Ascending aorta (tissue), 2 donors: ENCODE measurements at places on chromosomes 3 and 15.
A peak's percentile ranks its signal among the peaks of the same experiment; 100 is the strongest.

DNA sequence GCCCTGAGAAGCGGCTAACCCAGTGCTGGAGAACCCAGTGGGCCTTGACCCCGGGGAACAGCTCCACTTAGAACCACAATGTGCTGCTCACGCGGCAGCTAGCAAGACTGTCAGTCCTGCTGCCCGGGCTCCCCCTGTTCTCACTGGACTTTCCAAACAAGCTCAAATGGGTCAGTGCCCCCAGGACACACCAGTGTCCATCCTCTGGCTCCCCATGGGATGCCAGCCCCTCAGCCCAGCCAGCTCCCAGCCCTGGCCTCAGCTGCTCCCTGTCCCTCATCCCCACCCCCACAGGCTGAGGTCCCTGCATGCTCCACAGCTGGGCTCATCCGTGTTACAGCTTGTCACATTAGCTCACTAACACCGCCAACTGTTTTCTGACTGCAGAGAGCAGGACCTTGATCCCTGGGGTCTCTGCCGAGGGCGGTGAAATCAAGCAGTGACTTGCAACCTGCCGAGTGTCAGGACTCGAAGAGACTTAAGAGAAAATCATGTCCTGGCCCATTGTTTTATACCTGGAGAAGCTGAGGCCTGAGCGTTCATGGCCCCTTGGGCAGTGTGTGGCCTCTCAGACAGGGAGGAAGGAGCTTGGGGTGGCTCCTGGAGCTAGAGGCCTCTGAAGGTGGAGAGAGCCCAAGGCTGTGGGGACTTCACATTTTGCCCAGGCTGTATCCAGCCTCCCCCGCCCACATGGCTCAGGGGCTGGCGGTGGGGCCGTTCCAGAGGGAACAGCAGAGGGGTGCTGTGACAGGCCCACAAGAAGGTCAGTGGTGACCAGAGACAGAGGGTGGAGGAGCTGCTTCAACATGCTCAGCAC, 157.5 kb downstream of the MEGF11 start:
- no peak for DNase-seq

DNA sequence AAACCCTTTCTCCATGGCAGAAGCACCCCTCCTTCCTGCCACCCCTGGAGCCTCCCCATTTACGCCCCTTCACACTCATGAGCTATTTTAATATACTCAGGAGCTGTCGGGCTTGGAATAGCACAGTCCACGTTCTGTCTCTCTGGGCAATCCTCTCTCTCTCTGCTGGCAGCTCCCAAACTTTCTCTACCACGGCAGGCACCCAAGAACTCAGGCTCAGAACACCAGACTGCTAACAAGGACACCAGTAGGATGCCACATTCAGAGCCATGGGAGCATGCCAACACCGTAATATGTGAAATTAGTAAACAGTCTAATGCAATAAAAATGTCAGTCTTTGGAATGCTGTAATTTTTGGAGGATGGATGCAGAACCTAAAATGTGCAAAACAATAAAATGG, 19.3 kb downstream of the TNFAIP8L3 start:
- peak; percentile 81 for DNase-seq

DNA sequence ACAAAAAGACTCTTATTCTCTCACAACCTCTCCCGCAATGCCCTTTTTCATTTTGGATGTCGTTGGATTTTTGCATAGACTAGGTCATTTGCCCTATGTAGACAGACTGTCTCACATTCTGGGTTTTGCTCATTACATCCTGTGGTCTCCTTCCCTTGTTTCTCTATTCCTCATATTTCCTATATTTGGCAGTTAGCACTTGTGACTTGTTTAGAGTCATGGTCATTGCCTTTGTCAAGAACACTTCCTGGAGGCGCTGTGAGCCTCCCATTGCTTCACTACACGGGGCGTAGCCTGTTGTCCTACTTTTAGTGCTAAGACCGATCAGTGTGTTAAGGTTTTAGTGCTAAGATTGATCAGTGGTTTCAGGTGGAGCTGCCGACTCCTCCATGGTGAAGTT, 16.1 kb upstream of the TATDN2 start:
- DNase-seq: no peak

GRCh38 chr3:106036696-106037095, 167.9 kb upstream of the CBLB start:
- DNase-seq: no peak

GRCh38 chr15:87083201-87083600, 1003.5 kb downstream of the AGBL1 start:
- DNase-seq: no peak

DNA sequence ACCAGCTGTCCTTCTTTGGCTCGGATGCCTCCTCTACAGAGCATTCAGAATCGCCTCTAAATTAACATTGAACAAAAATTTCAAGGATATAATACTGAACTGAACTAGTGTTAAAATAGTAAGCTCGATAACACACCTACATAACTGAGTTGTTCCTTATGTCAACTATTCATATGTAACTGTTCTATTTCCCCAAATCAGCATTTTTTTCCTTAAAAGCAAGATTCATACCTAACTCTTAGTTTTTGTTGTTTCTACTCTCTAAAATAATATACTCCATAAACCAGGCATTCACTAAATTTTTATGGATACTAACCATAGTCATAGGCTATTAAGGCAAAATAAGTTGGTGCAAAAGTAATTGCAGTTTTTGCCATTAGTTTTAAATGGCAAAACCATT, 32.7 kb upstream of the OSTN start:
- no peak for DNase-seq

GRCh38 chr3:107798381-107798780, 275.6 kb downstream of the BBX start:
- DNase-seq: no peak

DNA sequence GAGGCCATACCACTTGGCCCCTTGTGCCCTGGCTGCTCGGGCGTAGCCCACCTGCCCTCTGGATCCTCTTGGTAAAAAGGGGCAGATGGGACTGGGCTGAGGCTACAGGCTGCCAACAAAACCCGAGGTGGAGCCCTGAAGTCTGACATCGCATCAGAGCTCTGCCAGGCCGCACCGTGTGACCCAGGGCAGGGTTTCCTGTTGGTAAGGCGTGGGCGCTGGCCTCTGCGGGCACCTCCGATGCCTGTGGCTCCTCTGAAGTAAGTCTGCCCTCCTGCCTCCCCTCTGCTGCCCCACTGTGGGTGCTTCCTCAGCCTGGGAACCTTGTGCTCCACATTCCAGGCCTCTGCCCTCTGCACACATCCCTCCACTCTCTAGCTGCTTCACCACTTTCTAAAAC, 8.9 kb downstream of the CHDH start:
- no peak for DNase-seq
